ENCODE measurements at places on chromosomes 4 and X.

- no peak for DNase-seq
Observed at GRCh38 chr4:109657854-109658418, 45.3 kb downstream of the CASP6 start.

- no peak for DNase-seq
Observed at GRCh38 chrX:10597871-10598270, 22.5 kb downstream of the MID1 start.

DNA sequence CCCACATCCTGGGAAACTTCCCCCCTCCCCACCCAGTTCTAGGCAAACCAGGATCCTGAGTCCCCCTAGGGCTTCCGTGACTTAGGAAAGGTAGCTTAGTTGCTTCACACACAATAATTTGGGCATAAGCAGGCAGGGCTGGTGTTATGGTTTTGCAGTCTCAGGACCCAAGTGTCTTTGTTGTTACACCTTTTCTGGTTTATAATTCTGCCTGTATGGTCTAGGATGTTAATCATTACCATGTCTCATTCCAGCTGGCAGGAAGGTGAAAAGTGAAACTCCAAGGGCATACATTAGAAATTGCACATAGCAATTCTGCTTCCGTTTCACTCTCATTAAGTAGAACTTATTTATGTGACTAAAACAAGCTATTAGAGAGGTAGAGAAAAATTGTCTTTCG is 16.8 kb downstream of the UGT8 start:
- DNase-seq, result no peak

DNA sequence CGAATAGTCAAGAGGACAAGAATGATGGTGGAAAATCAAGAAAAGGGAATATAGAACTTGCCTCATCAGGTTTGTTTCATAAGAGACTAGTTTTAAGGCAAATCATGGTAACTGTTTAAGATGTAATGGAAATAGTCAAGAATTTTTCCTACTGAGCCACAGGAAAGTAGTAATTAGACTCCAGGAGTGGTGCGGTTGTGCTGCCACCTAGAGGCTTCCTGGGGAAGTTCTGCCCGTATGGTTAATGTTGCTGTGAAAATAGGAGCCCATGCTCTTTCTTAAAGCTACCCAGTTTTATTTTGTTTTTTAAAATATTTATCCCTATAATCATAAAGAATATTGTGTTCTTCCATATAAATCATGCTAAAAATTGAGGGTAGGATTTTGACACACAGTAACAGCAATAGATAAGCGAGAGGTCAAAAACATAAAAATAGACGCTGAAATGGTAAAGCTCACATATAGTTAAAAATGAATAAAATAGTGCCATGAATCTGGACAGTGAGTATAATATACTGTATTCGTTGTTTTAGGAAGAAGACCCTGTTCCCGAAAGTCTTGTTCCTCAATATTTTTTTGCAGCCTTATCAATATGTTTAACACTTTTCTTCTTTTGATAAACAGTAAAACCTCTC is 87.0 kb downstream of the PHOX2B start:
- peak; percentile 34 for DNase-seq

DNA sequence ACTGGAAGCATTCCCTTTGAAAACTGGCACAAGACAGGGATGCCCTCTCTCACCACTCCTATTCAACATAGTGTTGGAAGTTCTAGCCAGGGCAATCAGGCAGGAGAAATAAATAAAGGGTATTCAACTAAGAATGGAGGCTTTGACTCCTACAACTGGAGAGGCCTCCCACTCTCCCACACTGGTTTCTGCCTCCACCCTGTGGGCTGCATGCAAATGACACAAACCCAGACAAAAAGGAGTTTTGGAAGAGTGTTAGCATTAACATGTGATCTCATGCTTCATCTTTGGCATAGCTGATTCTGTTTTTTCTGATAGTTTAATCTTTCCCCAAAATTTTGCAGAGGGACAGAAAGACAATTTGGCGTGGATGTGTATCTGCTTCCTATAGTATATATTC is 80.8 kb upstream of the IQCM start:
- no peak for DNase-seq

GRCh38 chrX:3509934-3510333 is 163.5 kb upstream of the MXRA5 start:
- no peak for DNase-seq

GRCh38 chr4:102525504-102525903 is 24.3 kb downstream of the NFKB1 start:
- DNase-seq, result no peak

- DNase-seq, result no peak
Observed at GRCh38 chr4:99855678-99856077, 38.5 kb downstream of the LAMTOR3 start.

GRCh38 chrX:133254666-133255065 is 36.5 kb upstream of the TFDP3 start:
- no peak for DNase-seq

DNA sequence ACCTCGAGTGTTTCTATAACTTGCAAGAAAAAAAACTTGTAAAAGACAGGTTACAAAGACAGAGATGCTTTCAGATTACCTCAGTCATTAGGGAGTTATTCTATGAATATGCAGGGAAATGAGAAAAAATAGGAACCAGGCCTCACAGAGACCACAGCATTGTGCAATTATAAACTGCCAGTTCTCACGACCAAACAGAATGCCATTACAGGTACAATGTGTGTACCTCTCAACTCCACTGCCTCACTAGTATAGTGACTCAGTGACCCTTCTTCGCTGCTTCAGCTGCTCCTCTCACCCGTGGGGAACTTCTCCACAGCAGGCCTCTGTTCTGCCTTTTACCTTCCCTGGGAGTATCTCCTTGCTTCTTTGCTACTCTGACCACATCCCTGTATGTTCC is 2.3 kb upstream of the HTATSF1 start:
- no peak for DNase-seq

GRCh38 chr4:90842960-90843359 is 715.8 kb downstream of the CCSER1 start:
- DNase-seq, result no peak

- no peak for DNase-seq
Observed at GRCh38 chr4:70945046-70945445, 42.9 kb downstream of the MOB1B start.

- DNase-seq, result no peak
Observed at GRCh38 chrX:153564047-153564606, 34.8 kb downstream of the CCNQ start.

DNA sequence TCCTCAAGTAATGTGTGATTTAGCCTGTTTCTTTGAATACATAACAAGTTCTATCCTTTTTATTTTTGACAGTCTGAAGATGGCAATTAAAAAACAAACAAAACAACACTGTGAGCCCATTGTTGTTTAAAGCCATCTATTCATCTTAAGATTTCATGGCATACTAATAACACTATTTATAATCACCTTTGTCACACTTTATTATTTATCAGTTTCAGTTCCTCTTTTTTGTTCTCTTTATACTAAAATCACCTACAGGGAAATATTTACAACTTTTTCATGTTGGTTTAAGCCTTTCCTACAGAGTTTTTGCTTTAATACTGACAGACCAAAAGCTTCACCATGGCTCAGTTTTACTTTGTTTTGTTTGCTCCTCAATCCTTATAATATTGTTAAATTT is 247.4 kb upstream of the CTSO start:
- DNase-seq, result no peak

DNA sequence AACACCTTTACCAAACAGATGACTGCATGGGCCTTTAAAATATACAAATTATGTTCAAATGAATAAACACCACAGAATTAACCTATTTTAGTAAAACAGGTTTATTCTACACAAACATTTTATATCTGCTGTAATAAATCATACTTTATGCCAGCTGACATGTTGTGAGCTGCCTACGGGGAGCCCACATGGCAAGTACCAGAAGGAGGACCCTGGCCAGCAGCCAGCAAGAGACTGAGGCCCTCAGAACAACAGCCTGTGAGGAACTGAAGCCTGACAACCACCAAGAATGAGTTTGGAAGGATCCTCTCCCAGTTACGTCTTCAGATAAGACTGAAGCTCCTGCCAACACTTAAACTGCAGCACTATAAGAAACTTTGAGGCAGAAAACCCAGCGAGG is 377.0 kb downstream of the PDGFC start:
- no peak for DNase-seq

- DNase-seq, result no peak
Observed at GRCh38 chrX:106898462-106898861, 4.7 kb downstream of the RIPPLY1 start.

- no peak for DNase-seq
Observed at GRCh38 chr4:120010646-120011045, 56.0 kb downstream of the MAD2L1 start.

Data from putamen (tissue), 1 donor.